CD4-positive, alpha-beta T cell (primary cell): ENCODE measurements at places on chromosomes 5 and 9.

DNA sequence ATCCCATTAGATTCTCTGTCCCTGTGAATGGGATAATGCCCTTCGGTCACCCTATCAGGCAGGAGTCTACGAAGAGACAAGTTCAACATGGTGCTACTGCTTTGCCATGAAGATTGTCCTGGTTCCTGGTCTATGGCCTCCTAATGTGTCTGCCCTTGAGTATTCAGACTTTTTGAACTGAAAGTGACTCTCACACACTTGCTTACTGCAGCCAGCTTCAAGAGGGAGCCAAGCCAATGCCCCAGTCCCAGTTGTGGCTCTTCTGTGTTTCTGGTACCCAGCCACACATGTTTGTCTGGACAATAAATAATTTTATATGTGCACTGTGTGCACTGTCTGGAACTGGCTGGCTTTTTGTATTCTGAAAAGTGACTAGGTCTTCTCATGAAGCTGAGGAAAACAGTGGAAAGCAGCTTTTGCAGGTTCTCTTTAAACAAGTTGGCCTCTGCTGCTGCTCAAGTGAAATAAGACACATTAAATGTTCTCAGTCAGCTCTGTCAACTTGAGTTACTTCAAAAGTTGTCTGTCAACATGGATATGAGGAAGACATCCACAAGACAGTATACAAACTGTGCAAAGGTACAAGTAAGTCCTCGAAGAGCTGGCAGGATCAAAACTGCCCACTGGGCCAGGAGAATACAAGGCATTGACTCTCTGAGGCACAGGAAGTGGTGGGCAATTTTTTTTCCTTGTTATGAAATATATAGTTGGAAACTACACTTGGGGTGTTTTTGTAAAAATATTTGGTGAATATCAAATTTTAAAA, 60.0 kb downstream of the ZNF608 start:
- DNase-seq = no peak

GRCh38 chr5:114727358-114727757, 365.5 kb downstream of the KCNN2 start:
- DNase-seq = no peak

- no peak for DNase-seq
Measured at GRCh38 chr5:82278711-82279370, 687 bp upstream of the RPS23 start.

DNA sequence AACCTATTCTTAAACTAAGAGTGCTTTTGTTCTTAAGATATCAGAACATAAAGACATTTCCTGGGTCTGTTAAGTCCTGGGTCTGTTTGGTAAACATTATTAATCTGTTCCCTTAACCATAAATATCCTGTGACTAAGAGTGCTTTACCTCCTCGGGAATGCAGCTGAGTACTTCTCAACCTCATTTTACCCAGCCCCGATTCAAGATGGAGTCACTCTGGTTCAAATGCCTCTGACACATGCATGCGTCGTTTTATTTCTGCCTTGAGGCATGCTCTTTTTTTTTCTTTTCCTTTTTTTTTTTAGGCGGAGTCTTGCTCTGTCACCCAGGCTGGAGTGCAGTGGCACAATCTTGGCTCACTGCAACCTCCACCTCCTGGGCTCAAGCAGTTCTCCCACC, 39.8 kb upstream of the FBXL17 start:
- no peak for DNase-seq
